ENCODE measurements at places on chromosomes 12 and 14.
A peak's percentile ranks its signal among the peaks of the same experiment; 100 is the strongest.

- DNase-seq = no peak
Measured at GRCh38 chr14:104360501-104360900, 219.1 kb upstream of the C14orf180 start.

DNA sequence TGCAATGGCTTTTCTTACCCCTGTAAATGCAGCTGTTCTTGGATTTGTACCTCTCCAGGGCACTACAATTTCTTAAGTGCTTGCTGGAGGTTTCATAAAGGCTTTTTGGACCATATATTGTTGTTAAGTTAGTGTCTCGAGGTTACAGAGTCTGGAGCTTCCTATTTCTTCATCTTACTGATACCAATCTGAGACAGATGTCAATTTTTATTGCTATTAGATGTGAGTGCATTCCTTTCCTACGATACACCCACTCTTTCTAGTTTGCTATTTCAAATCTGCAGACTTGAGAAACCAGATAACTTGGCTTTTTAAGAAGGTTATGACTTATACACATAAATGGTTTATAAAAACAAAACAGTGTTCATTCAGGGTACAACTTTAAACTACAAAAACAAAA lies 2.1 kb downstream of the NOXRED1 start:
- DNase-seq = no peak

- DNase-seq = peak; percentile 52
Measured at GRCh38 chr12:46124848-46125619, 134.7 kb upstream of the SCAF11 start.

DNA sequence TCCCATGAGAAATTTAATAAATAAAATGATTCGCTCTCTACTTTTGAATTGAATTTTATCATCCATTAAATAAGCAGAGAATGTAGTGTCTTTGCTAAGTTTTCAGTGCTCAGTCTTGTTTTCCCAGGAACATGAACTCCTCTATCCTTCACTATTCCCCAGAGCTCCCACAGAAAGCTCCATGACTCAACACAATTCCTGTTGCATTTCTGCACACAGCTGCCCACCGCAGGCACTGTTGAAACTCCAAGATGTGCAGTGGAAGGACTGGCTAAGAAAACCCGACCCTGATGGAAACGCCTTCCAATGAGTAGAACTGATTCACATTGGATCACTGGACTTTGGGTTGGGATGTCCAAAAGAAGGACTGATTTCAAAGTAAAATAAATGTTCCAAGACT lies 202.4 kb upstream of the AMIGO2 start:
- DNase-seq = no peak

DNA sequence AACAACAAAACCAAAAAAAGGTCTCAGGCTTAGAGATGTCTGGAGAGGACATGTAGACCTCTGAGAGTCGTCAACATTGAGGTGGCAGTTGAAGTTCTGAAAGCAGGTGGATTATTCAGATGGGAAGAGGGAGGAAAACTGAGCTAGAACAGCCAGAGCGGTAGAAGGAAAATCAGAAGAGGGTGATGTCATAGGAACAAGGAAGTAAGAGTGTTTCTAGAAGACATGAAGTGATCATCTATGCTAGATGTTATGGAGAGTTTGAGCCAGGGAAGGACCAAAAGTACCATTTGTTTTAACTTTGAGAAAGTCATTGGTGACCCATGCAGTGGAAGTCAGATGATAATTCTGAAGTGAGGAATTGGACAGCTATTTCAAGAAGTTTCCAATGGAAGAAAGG lies 316.2 kb upstream of the RGS6 start:
- DNase-seq = no peak

- DNase-seq = no peak
Measured at GRCh38 chr12:108806346-108806745, 51.0 kb downstream of the SSH1 start.

DNA sequence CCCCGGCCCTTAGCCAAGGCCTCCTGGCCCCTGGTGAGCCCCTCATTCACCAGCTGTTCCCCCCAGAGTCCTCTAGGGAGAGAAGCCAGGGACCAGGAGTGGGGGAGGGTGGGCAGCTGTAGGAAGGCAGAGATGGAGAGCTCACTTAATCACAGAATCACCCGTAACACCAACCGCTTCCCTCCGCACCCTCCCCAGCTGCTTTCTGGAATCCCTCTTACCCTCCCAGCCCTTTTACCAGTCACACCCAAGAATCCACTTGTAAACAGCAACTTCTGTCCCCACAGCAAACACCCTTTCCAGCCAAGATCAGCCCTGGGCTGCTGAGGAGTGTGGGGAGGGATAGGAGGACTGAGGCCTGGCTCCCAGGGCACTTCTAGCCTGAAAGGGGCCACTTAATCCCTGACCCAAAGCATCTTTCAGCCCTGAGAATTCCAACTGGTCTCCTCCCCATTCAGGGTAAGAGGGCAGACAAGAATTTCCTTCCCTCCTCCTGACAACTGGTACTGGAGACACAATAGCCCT lies 18.8 kb downstream of the NCKAP5L start:
- DNase-seq = peak; percentile 64

DNA sequence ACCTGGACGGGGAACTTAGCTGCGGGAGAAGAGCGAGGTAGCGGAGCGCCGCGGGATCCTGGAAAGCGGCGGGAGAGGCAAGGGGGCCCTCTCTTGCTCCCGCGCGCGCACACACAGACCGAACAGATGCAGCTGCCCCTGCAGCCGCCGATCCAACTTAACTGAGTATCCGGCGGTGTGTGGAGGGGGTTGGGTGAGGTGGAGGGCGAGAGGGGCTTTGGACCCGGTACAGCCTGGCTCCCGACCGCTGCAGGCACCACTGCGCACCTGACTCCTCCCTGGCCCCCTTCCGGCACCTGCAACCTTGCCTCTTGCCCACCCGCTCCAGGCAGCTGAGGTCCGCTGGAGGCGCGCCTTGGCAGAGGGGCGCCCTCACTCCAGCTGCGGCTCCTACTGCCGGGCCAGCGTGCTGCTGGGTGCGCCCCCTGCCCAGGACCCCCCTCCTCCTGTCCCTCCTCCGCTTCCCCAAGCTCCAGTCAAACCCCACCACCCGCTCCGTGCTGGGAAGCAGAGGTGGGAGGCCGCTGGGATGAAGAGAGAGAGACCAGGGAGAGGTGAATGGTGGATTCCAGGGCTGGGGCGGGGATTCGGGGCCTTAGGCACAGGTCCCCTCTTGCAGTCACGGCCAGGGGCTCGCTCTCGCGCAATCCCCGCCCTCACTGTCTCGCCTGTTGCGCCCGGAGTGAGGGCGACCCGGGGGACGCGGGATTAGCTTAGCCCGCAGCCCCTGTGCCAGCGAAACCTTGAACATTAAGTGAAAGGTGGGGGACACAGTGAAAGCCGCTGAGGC lies 2.6 kb downstream of the DIO3 start:
- no peak for DNase-seq

DNA sequence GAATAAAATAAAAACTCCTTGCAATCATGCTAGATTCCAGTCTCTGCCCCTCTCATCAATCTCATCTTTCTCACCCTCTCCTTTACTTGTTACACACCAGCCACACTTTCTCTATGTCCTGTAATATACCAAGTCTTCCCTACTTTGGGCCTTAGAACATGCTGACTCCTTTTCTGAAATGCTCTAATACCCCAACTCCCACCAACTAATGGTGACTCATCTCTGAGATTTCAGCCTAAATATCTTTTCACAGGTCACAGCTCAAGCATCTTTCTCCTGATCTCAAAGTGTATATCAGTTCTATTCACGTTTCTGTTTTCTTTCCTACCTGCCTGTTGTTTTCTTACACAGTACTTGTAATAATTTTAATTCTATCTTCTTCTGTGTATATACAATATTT lies 378.9 kb upstream of the PRICKLE1 start:
- no peak for DNase-seq

- peak; percentile 36 for DNase-seq
Measured at GRCh38 chr14:78519863-78520262, 349.7 kb downstream of the NRXN3 start.

- DNase-seq = no peak
Measured at GRCh38 chr12:45680362-45680761, 49.1 kb upstream of the ARID2 start.

DNA sequence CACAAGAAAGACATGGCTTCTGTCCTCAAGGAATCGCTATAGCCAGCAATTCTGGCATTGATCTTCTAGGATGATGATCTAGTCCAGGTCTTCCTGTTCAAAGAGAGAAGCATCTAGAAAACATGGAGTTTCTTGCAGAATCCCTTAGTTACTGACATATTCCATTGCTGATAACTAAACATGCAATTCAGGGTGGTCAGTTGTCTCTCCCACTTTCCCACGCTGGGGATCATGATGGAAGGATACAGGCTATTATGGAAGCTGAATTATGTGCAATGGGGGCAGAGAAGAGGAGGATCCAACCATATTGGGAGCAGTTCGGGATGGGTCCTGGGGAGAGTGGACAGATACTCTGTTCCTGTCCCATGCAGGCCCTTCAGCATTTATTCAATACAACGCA lies 9.8 kb upstream of the RPH3A start:
- no peak for DNase-seq

DNA sequence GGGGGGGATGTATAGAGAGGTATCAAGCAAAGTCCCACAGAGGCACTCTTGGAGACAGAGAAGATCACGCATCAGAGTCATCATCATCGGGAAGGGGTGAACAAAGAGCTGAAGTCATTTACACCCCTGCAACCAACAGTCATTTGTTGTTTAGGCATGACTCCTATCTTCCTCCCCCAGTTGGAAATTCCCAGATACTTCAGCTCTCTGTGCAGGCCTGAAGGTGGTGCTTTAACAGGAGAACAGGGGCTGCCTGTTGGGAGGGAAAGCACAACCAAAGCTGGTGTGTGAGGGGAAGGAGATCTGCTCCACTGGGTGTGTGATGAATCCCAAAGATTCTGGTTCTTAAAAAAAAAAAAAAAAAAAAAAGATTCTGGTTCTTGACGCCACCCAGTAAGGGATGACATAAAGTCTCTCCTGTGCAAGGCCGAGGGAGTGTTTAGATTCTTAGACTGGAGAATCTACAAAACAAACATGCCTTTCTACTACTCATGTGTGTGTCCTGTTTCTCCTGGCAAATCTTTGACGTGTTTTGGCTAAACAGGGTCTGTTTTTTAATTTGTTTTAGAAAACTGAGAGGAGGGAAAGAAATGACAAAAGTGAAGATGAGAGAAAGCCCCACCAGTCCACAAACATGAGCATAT lies 121.0 kb upstream of the ARHGAP5 start:
- no peak for DNase-seq

DNA sequence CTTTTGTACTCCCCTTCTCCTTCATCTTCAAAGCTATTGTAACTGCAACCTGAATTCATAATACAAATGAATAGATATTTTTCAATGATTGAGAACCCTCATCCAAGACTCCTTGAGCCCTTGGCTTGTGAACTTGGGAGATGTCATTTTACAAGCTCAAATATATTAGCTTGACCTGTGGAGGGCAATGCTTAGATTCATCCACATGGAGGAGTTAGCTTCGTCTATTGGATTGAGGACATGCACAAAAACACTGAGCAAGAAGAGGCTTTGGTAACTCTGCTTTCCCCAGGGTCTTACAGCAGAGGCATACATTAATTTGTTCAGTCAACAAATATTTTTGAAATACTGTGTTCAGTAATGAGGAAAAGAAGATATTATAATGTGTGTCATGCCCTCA lies 101.1 kb downstream of the OTOGL start:
- DNase-seq = no peak

- DNase-seq = no peak
Measured at GRCh38 chr14:104556256-104557021, 23.1 kb upstream of the C14orf180 start.

- no peak for DNase-seq
Measured at GRCh38 chr14:30500222-30500621, 58.7 kb upstream of the G2E3 start.

DNA sequence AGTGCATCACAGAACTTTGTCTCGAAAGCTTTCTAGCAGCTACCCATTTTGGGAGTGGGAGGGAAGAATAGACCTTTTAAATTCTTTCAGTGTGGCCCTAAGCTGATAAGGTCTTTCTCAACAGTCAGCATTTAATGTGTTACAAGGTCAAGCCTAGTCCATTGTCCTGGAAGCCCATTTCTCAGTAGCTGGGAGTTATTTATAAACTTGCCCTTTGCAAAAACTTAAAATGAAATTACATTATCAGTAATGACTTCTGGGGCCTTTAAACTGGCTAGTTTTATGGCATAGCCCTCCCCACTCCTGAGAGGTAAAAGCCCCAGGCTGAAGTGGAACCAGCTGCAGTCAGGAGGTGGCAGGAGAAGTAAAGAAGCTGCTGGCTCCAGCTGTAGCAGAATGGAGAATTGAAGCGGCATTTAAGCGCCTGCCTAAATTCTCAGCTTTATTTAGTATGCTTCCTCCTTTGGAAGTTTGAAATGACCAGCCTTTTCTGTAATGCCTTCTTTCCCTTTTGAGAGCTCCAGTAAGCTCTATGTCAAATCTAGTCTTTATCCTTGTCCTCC lies 12.4 kb downstream of the COPZ1 start:
- DNase-seq = no peak

GRCh38 chr12:101599771-101600484 lies 5.2 kb downstream of the MYBPC1 start:
- DNase-seq = no peak

- no peak for DNase-seq
Measured at GRCh38 chr12:57745485-57745881, 644 bp downstream of the TSPAN31 start.

GRCh38 chr14:97456958-97457357 lies 659.8 kb downstream of the VRK1 start:
- no peak for DNase-seq

DNA sequence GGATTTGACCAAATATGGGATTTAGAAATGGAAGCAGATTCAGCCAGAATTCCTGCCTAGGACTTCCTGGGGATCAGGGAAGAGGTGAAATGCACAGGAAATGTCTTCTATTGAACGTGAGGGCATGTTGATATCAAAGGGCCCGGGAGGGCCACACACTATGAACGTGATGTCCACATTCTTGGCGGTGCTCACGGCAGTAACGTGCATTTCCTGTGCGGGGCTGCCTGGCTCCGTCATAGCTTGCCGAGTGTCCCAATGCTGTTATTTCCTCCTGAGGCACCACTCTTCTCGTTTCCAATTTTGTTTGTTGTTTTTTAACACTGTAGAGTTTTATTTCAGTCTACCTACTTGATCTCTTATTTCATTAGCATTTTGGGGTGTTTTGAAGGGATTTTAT lies 67.3 kb downstream of the ZNF664 start:
- DNase-seq = no peak

GRCh38 chr12:85641796-85642195 lies 194.4 kb downstream of the RASSF9 start:
- no peak for DNase-seq

DNA sequence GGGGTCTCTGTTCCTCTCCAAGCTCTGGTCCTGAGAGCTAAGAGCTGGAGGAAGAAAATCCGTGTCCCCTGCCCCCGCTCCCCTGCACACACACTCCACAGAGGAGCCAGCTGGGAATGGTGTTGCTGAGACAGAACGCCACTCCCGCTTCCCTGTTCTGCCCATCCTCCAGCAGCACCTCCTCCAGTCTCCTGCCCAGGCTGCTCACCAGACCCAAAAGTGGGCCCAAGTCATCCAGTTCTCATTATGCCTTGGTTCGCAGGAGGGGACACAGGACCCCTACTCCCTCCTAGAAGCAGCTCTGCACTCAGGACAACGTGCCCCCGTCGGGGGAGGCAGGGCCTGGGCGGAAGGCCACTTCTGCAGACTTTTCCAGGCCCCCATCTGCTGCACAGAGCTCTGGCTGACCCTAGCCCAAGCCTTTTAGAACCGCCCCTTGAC lies 830 bp upstream of the TRMT61A start:
- DNase-seq = no peak
